ENCODE measurements at places on chromosomes 5 and 9.

GRCh38 chr9:121774715-121775613, 123.5 kb downstream of the DAB2IP start:
- DNase-seq = no peak

- no peak for DNase-seq
These were observed 88.3 kb upstream of the MPDZ start for GRCh38 chr9:13367784-13368183.

DNA sequence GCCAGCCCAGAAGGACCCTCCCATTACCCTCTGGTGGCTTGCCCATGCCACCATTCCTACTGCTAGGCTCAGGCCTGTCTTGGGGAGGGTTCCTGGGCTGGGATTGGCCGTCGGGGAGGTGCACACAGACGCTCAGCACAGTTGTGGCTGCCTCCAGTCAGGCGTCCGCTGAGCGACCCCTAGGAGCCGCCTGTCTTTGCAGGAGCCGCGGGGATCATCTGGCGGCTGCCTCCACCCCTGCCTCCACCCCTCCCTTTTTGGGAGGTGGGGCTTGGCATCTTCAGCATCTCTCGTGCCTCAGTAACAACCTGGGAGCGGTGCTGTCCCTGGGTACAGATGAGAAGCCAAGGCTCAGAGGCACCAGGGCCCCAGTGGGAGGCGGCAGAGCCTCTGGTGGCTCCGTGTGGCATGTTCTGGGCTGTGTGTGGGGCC, 39.6 kb downstream of the RXRA start:
- no peak for DNase-seq

DNA sequence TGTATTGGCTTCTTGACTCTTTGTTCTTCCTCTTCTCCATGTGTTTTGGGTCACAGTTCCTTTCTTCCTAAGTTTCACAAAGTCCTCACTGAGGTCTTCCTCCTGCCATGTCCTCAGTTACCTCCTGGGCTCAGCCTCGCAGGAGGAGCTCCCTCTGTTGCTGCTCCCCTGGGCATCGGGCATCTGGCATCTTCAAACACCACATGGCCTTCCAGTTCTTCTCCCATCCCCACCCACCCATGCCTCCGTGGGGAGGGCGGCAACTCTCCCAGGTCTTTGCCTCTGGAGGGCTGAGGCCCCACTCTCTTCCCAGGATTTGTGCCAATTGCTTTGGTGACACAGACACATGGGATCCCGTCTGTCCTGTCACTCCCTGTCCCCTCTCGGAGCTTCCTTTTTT, 22.8 kb downstream of the MRPL36 start:
- DNase-seq = no peak

GRCh38 chr5:34591723-34592122, 64.4 kb upstream of the RAI14 start:
- no peak for DNase-seq

GRCh38 chr9:128917151-128917849, 3.5 kb upstream of the PHYHD1 start:
- no peak for DNase-seq

GRCh38 chr9:32306006-32306405, 78.4 kb upstream of the ACO1 start:
- DNase-seq = no peak

- DNase-seq = peak; percentile 19
These were observed 82.9 kb downstream of the FEM1C start for GRCh38 chr5:115461506-115462290.

- DNase-seq = no peak
These were observed 301.3 kb upstream of the SMARCA2 start for GRCh38 chr9:1713841-1714240.

DNA sequence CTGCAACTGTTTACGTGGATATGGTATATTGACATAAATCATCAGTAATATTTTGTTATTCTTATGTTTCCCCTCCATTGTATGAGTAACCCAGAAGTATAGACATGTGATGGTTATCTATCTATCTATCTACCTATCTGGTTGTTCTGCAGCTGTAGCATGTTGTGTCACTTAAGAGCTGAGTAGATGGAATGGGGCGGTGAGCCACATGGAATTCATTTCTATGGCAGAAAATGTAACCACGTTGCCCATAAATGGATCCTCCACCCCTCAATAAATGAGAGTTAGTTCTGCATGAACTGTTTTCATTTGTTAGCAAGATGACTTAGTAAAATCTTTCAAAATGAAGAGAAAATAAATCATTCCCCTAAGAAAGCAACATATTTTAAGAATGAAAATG, 553.2 kb downstream of the MAT2B start:
- DNase-seq = no peak

- DNase-seq = no peak
These were observed 437.3 kb upstream of the MPDZ start for GRCh38 chr9:13716601-13717321.

DNA sequence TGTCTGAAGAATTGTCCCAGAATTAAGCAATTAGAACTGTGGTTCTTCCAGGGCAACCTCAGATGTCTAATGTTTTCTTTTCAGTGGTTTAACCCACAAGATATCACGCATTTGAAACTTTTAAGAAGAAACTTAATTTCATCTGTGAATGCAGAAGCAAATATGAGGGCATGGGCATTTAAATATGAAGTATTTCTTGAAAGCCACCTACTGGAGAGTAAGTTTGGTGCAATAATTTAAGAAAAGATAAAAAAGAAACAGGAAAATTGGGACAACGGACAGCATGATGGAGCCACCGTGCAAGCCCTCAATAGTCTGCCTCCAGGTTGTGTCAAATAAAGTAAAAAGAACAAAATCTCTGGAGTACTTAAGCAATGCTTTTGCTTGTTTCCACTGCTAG, 1.2 kb upstream of the CAPSL start:
- DNase-seq = no peak

DNA sequence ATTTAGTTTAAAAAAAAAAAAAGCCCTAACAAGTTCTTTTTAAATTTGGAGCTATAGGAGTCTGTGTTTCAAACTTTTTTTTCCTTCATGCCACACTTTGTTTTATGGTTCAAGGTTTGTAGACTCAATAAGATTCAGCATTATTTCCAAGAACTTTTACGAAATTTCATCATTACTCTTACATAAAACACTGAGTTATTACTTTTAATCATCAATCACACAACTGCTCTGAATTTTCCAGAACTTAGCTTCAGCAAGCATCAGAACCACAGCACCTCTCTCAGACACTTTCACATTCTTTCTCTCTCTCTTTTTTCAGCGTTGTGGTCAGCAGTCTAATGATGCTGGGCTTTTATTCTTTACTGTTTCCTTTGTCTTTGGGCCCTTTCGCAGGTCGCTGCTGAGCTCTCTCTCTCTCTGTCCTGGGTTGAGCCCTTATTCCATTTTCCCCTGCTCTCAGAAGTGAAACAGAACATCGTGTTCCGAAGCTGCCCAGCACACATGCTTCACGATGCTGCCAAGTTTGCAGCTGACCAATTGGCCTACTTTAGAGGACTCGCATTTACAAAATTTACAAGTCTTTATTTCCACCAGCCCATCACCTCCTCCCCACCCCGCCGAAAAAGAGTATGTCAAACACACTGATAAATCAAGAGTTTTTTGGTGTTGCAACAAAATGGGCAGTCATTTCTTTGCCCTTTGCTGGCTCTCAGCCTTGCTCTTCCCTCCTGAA, 44.6 kb upstream of the PIK3R1 start:
- no peak for DNase-seq

GRCh38 chr5:135565266-135565665, 13.5 kb downstream of the CXCL14 start:
- DNase-seq = no peak

DNA sequence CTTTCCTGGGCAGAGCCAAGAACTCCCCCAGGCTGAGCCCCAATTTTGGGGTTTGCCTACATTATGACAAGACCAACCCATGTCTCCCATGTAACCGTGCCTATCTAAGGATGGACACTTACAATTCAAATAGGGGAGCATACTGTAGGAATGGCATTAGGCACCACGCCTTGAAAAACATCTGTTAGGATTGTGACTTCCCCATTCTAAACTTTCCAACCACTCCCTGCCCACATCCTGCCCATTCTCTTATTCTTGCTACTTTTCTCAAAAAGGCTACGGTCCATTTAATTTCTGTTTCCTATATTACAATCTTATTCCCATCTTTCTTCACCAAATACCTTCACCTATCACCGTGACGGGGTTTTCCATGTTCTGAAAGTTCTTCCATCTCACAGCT, 99.2 kb downstream of the LPAR1 start:
- DNase-seq = no peak

DNA sequence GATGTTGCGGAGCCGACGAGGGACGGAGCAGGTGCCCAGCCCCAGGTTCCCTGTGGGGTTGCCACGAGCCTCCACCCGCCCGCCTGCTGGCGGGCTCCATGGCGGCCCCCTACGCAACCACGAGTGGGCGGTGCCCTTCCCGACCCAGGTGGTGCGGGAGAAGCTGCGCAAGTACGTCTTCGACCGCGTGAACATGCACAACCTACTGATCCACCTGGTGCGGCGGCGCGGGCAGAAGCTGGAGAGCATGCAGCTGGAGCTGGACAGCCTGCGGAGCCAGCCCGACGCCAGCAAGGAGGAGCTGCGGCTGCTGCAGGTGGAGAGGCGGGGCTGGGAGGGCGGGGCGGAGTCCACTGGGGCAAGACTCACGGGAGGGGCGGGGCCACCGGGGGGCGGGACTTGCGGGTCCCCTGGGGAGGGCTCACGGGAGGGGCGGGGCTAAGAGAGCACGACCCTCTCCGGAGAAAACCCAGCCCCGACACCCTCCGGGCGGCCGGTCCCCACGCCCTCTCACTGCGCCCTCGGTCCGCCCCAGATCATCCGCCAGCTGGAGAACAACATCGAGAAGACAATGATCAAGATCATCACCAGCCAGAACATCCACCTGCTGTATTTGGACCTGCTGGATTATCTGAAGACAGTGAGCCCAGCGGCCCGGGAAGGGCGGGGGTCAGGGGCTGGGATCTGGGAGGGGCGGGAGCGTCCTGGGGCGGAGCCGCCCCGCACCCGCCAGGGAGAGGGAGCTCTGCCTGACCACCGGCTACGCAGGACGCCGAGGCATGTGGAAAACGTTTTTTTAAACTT, 3.9 kb downstream of the CCDC183 start:
- DNase-seq = peak; percentile 93

- no peak for DNase-seq
These were observed 65.5 kb upstream of the HSPB3 start for GRCh38 chr5:54390015-54390414.

DNA sequence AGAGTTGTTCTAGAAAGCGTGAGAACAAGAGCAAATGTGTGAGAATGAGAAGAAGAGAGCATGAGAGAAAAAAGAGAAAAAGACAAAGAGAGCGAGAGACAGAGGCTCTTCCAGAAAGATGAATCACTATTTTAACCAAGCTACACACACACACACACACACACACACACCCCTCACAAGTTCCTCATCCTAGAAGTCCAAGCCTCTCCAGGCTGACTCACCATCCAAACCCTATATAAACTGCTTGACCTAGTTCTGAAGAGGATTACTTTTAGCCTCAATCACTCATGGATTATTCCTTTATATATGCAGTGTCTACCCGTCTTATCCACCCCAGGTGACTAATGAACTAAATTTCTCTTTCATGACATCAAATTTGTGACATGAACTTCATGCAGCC, 37.6 kb downstream of the C9orf57 start:
- DNase-seq = no peak

DNA sequence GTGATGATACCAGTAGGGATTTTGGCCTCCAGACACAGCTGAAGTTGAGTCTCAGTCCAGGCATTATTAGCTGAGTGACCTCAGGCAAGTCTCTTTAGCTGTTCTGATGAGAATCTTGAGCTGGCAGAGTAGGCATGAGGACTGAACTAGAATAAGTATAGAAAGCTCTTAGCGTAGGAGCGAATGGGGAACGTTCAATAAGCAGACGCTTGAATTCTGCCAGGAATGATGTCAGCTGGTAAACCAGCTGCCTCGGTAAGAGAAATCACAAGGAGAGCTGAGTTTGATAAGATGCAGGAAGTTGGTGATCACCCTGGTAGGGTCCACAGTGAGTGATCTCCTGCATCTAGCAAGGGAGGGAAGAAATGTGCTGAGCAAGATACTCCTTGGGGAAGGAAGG, 280.4 kb downstream of the NTRK2 start:
- DNase-seq = no peak

GRCh38 chr9:91062281-91062680, 260.7 kb downstream of the SYK start:
- no peak for DNase-seq

- no peak for DNase-seq
These were observed 49.3 kb upstream of the SYNPO start for GRCh38 chr5:150590979-150591695.

GRCh38 chr5:73126957-73127356, 6.6 kb downstream of the TMEM171 start:
- no peak for DNase-seq

GRCh38 chr9:121735065-121735792, 83.8 kb downstream of the DAB2IP start:
- no peak for DNase-seq

- no peak for DNase-seq
These were observed 122.6 kb upstream of the FREM1 start for GRCh38 chr9:15032860-15033259.

DNA sequence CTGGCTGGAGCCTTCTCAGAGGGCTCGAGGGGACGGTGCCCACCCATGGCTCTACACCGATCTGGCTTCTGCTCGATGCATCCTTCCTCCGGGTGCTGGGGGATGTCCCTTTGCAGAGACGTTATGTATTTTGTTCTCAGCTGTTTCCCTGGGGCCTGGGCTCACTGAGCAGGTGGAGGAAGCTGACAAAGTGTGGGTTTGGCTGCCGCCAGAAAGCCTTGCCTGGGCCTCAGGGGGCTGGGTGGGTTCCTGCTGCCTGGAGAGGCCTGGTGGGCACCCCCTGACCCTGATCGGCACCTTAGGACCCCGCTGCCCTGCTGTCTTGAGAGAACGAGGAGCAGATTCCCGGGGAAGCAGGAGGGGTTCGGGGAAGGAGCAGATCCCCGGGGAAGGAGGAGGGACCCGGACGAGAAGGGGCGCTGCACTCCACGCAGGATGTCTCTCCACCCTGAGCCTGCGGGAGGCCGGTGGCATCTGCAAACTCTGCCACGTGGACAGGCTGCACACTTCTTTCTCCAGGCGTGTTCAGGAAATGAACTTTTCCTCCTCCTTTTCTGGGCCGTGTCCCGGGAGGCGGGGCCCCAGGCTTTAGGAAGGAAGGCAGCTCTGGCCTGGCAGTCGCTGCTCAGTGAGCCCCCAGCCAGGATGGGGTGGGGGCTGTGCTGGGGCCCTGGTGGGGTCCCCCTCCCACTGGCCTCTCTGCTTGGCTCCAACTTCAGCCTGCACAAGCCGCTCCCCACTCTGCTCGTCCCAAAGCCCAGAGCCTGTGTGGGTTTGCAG, 148.9 kb downstream of the RXRA start:
- no peak for DNase-seq

- DNase-seq = no peak
These were observed 10.3 kb downstream of the ANKH start for GRCh38 chr5:14861123-14861765.
